ENCODE measurements at places on chromosomes 16 and 17. TPM values are rescaled to one million over a fixed set of nuclear protein-coding genes. Genes with fewer than 3 reads are reported as not detected.

TNP2 gene
- not detected for total RNA-seq

DNA sequence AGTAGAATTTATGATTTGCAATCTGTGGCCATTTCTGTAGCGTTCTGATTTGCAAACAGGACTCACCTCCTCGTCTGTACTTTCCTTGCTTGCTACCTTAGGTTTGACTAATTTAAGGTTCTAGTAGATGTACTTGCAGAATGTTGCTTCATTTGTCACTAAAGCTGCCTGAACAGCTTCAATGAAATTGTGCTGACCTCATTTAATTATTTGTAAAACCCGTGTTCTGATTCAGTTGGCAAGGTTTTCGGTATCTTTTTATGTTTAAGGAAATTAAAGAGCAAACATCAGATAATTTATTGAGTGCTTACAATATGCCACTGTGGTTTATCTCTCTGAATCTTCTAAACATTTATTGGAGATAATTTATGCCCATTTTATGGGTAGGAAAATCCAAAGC is 284.9 kb upstream of the EEF2KMT start:
- no peaks in the 10 kb centered on the region for H3K4me1 ChIP-seq
- no peak for DNase-seq
- peaks cover under 1% of the 10 kb centered on the region for H3K36me3 ChIP-seq
- no peak overlapping the region for H3K27ac ChIP-seq

DNA sequence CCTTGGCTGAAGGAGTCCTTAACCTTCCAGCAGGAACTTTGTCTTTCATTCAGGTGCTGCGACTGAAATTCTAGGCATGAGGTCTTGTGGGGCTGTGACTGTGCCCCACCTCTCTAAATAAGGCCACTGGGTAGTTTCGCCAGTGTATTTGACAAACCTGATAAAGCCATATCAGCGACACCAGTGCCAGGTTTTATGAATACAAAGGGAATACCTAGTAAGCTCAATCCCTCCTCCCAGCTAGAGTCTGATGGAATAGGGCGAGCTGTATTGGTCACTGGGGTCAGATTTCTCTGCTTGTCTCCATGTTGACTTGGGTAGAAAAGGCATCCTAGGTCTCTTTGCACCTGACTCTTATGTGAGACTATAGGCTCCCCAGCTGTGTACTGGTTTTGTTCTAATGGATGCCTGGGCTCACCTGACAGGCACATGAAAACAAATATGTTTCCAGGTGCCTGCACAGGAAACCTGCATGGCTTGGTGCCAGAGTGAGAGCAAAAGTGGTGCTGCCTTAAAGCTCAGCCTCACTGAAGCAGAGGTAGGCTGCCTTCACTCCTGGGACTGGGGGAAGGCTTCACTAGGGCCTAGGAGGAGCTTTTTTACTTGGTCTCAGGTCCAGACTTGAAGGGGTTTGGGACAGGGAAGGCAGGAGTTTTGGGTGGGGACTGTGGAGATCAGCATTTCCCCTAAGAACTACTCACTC is 8.3 kb downstream of the SLC7A6 start:
- no peak overlapping the region for H3K4me3 ChIP-seq
- peaks cover 16% of the 10 kb centered on the region for H3K36me3 ChIP-seq
- DNase-seq = no peak
- no peaks in the 10 kb centered on the region for H3K27me3 ChIP-seq

CDRT15L2 gene
- total RNA-seq = not detected

SPATA22 gene
- not detected for total RNA-seq

DNA sequence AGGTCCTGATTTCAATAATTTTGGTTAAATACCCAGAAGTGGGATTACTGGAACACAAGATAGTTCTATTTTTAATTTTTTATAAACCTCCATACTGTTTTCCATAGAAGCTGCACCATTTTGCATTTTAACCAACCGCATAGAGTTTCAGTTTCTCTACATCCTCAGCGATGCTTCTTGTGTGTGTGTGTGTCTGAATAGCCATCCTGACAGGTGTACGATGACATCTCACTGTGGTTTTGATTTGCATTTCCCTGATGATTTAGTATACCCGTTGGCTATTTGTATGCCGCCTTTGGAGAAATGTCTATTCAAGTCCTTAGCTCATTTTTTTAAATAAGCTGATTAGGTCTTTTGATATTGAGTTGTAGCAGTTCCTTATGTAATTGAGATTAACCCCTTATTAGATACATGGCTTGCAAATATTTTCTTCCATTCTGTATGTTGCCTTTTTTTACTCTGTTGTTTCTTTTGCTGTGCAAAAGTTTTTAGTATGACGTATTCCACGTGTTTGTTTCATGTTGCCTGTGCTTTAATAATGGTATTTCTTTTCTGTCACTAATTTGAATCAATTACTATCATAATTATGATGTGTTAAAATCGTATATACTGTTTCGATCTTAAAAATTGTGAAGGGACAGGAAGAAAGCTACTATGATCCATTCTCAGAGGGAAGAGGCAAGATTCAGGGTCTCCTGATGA is 227.2 kb upstream of the MON1B start:
- H3K4me1 ChIP-seq = no peaks in the 10 kb centered on the region
- no peak overlapping the region for H3K4me3 ChIP-seq
- no peak overlapping the region for H3K27ac ChIP-seq
- no peaks in the 10 kb centered on the region for H3K36me3 ChIP-seq
- H3K27me3 ChIP-seq = no peaks in the 10 kb centered on the region
- no peak for DNase-seq

DNA sequence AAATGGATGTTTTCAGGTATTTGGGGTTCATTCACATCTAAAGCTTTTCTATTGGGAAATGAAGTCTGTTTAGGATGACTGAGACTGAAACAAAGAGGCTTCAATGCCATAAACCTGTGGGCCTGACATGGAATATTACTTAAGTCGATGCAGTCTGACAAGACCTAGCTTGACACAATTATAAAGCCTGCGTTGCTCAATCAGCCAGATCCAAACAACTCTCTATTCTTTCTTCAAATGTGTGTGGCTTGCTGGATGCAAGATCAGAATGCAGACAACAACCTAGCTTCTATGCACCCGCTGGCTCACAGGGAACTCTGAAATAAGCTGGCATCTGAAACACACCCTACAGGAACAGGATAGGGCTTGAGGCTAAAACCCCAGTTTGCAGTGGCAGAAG is 40.0 kb downstream of the RFFL start:
- no peak overlapping the region for H3K4me3 ChIP-seq
- H3K27ac ChIP-seq = no peak overlapping the region
- H3K27me3 ChIP-seq = no peaks in the 10 kb centered on the region

SPAG5 gene
- total RNA-seq = 114 TPM

DNA sequence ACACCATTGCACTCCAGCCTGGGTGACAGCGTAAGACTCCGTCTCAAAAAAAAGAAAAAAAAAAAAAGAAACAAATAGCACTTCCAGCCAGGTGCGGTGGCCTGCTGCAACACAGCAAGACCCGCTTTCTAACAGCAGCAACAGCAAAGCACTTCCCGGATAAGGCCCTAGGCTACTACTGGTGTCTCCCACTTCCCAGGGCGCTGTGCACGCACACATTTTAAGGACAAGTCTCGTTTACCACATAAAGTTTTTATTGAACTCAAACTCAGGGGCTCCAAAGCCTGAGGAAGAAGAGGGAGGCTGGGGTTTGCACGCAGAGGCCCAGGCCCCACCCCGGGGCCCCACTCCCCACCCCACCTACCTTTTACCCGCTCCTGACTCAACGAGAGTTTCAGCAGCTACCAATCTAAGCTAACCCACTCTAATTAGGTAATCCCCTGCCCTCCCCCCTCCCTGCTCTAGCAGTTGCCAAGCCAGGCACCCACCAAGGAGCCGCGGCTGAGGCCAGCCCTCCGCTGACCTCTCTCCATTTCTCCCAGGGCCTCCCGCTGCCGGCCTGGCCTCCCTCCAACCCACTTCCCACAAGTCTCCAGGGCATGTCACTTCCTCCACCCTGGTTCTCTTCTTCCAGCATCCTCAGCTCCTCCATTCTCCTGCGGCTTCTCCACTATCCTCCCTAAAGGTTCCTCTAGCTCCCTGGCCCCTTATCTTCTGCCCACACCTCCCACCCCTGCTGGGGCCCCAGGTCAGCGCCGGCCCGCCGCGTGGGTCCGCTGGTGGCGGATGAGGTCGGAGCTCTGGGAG is 2.4 kb downstream of the ZNF768 start:
- H3K36me3 ChIP-seq = peaks cover 9% of the 10 kb centered on the region
- no peak for DNase-seq
- no peak overlapping the region for H3K4me3 ChIP-seq
- H3K27ac ChIP-seq = no peak overlapping the region

DNA sequence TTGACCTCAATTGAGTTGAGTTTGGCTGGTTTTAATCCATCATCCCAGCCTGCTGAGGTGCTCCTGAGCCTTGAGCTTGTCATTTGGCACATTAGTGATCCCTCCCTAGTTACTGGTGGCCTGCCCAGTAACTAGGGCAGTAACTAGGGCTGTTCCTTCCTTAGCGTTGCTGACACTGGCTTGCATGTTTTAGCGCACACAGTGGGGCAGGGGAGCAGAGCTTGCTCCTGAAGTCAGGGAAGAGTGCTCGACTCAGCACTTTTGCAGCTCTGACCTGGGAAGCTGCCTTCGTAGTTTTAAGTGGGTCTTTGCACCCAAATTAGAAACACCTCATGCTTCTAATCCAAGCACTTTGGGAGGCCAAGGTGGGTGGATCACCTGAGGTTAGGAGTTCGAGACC is 15.7 kb downstream of the CCDC42 start:
- no peaks in the 10 kb centered on the region for H3K27me3 ChIP-seq
- H3K4me3 ChIP-seq = no peak overlapping the region
- no peak overlapping the region for H3K27ac ChIP-seq
- H3K36me3 ChIP-seq = no peaks in the 10 kb centered on the region
- H3K4me1 ChIP-seq = no peaks in the 10 kb centered on the region

ZP2 gene
- total RNA-seq = not detected

- no peak for DNase-seq
- peaks cover 4% of the 10 kb centered on the region for H3K36me3 ChIP-seq
- no peaks in the 10 kb centered on the region for H3K27me3 ChIP-seq
- no peak overlapping the region for H3K4me3 ChIP-seq
Observed at GRCh38 chr16:508884-509736, 18.4 kb upstream of the CAPN15 start.

CES3 gene
- total RNA-seq = 3.7 TPM

DNA sequence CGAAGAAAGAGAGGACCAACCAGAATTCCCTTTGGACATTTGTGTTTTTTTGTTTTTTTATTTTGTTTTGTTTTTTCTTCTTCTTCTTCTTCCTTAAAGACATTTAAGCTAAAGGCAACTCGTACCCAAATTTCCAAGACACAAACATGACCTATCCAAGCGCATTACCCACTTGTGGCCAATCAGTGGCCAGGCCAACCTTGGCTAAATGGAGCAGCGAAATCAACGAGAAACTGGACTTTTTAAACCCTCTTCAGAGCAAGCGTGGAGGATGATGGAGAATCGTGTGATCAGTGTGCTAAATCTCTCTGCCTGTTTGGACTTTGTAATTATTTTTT is 3.6 kb downstream of the SOX9 start:
- H3K4me3 ChIP-seq = no peak overlapping the region
- peaks cover 7% of the 10 kb centered on the region for H3K36me3 ChIP-seq
- peaks cover 3% of the 10 kb centered on the region for H3K4me1 ChIP-seq
- peaks cover 11% of the 10 kb centered on the region for H3K27me3 ChIP-seq

PRSS33 gene
- total RNA-seq = not detected

YBX2 gene
- total RNA-seq = 26.0 TPM

GRCh38 chr16:12089492-12090150 is 113.1 kb downstream of the SNX29 start:
- peaks cover 4% of the 10 kb centered on the region for H3K27me3 ChIP-seq
- H3K4me3 ChIP-seq = peak overlapping the region; percentile 55
- H3K4me1 ChIP-seq = peaks cover 4% of the 10 kb centered on the region
- H3K27ac ChIP-seq = no peak overlapping the region
- peak; percentile 63 for DNase-seq

GRCh38 chr17:79597040-79597439 is 13.8 kb downstream of the RBFOX3 start:
- DNase-seq = no peak
- H3K4me1 ChIP-seq = peaks cover 1% of the 10 kb centered on the region
- no peak overlapping the region for H3K27ac ChIP-seq
- H3K27me3 ChIP-seq = no peaks in the 10 kb centered on the region

DNA sequence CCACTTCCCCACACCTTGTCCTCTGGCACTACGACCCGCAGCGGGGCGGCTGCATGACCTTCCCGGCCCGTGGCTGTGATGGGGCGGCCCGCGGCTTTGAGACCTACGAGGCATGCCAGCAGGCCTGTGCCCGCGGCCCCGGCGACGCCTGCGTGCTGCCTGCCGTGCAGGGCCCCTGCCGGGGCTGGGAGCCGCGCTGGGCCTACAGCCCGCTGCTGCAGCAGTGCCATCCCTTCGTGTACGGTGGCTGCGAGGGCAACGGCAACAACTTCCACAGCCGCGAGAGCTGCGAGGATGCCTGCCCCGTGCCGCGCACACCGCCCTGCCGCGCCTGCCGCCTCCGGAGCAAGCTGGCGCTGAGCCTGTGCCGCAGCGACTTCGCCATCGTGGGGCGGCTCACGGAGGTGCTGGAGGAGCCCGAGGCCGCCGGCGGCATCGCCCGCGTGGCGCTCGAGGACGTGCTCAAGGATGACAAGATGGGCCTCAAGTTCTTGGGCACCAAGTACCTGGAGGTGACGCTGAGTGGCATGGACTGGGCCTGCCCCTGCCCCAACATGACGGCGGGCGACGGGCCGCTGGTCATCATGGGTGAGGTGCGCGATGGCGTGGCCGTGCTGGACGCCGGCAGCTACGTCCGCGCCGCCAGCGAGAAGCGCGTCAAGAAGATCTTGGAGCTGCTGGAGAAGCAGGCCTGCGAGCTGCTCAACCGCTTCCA is 2.6 kb downstream of the METTL26 start:
- H3K4me3 ChIP-seq = no peak overlapping the region
- no peaks in the 10 kb centered on the region for H3K27me3 ChIP-seq
- no peak overlapping the region for H3K27ac ChIP-seq

GRCh38 chr16:67672306-67672705 is 5.7 kb downstream of the C16orf86 start:
- H3K36me3 ChIP-seq = peaks cover 4% of the 10 kb centered on the region
- no peak overlapping the region for H3K27ac ChIP-seq
- H3K4me1 ChIP-seq = no peaks in the 10 kb centered on the region
- no peak for DNase-seq
- H3K4me3 ChIP-seq = no peak overlapping the region

- DNase-seq = no peak
- no peaks in the 10 kb centered on the region for H3K36me3 ChIP-seq
- no peaks in the 10 kb centered on the region for H3K4me1 ChIP-seq
- H3K27me3 ChIP-seq = no peaks in the 10 kb centered on the region
- H3K27ac ChIP-seq = no peak overlapping the region
Observed at GRCh38 chr16:47047524-47048203, 74.2 kb upstream of the DNAJA2 start.

CCDC200 gene
- total RNA-seq = not detected

GRCh38 chr16:81928975-81929374 is 82.3 kb downstream of the SDR42E1 start:
- H3K27ac ChIP-seq = no peak overlapping the region
- no peak for DNase-seq
- H3K4me3 ChIP-seq = no peak overlapping the region

DNA sequence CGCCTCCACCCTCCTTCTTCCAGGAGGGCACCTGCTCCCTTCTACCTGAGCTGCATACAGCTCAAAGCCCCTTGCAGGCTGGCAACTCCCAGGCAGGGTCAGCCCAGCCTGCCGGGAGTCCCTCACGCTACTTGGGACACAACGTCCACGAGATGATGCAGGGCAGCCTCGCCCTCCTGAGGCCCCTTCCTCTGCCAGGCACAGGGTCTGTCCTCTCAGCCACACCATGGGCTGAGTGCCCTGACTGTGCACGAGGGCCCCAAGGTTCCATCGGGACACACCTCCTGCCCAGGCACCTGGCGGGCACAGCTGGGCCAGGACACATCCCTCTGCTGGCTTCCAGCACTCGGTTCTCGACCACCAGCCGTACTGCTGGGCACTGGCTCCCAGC is 30.9 kb upstream of the ZC3H18 start:
- no peak overlapping the region for H3K4me3 ChIP-seq
- peaks cover 6% of the 10 kb centered on the region for H3K36me3 ChIP-seq
- H3K27me3 ChIP-seq = no peaks in the 10 kb centered on the region

KRTAP3-1 gene
- total RNA-seq = not detected

All from H9 (cell line).